ENCODE measurements at places on chromosomes 7 and 10.

- DNase-seq, result no peak
Observed at GRCh38 chr10:19892677-19893076, 76.4 kb downstream of the PLXDC2 start.

DNA sequence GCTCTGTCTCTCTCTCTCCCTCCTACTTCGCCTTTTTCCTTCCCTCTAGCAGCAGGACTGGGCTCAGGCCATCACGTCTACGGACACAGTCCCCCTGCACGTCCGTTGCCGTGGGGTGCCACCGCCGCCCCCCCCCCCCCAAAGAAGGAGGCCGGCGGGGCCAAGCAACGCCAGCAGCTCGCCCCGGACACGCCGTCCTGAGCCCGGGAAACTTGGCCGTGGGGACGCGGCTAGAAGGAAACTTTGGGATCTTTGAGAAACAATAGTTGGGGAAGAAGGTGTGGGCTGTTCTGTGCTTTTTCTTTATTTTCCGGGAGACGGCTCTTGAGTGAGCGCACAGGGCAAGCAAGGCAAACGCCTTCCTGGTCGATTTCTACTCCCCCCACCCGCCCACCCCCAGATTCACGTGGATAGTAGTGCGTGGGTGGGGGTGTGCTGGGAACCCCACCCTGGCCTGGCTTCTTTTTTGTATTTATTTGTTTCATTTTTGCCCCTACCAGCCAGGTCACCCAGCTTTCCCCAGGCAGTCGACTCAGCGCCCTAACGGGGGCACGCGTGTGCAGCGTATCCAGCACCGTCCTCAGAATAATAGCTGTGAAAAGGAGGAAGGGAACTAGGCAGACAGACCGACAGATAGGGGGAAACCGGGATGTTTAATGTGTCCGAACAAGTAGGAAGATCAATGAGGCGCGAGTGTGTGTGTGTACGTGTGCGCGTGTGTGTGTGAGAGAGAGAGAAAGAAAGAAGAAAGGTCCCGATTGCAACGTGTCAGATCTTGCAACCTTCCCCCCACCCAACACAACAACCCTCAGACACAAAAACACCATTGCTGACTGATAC is 1.4 kb downstream of the MXI1 start:
- DNase-seq, result no peak

DNA sequence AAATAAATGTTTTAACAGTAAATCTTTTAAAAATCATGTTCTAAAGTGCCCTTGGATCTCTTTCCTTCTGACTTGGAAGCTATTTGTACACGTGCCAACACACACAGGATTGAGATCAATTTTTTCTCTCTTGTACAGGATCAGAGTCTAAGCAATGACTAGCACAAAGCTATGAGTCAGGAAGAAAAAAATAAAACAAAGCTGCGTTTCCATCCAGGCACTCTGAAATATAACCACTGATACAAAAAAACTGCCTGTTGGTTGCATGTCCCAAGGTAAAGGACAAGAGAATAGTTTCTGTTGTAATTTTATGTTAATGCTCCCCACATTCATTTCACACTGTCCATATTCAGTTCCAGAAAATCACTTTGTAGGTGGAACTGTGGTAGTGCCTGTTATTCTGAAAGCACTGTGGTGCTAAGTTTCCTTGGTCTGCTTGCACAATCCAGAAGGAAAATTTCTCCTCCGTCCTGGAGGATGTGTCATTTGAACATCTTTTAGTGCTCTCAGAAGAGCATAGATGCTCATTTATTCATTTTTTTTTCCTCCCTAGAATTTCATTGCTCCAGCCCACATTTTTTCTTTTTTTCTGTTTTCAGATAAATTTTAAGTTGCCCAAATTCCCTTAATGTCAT is 113.4 kb downstream of the PLXDC2 start:
- no peak for DNase-seq

GRCh38 chr10:128499486-128499885 is 373.3 kb upstream of the MKI67 start:
- DNase-seq, result no peak

- DNase-seq, result no peak
Observed at GRCh38 chr7:24707988-24708615, 49.2 kb downstream of the GSDME start.

DNA sequence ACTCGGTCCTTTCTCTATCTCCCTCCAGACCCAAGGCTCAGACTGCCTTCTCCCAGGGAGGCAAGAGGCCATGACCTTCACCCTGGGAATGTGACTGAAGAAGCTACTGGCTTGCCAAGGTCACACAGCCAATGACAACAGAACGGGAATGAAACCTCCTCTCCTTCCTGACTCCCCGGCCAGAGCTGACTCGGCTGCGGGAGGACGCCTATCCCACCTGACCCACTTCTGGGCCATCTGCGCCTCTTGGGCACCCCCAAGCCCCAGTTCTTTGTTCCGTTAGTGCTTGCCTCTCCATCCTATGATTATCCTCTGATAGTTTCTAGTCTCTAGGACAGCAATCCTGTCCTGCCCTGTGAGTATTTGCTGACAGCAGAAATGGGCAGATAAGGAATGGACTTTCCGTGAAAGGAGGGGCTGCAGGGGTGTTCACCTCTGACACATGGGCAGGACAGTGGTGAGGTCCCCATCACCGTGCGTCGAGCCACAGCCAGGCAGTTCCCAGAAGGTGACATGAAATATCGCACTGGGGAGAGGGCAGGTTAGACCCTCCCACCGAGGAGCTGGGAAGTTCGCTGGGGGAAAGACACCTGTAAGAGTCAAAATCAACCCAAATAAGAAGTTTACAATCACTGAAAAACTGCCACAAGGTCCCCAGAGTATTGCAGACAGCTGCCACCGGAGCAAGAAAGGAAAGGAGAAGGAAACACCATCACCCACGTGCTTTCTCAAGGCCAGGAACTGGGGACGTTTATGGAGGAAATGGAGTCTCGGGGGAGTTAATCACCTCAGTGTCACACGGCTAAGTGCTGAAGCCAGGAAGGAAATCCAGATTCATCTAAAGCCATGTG is 63.0 kb downstream of the INSIG1 start:
- no peak for DNase-seq

GRCh38 chr10:44477046-44477425 is 92.1 kb upstream of the CXCL12 start:
- no peak for DNase-seq

DNA sequence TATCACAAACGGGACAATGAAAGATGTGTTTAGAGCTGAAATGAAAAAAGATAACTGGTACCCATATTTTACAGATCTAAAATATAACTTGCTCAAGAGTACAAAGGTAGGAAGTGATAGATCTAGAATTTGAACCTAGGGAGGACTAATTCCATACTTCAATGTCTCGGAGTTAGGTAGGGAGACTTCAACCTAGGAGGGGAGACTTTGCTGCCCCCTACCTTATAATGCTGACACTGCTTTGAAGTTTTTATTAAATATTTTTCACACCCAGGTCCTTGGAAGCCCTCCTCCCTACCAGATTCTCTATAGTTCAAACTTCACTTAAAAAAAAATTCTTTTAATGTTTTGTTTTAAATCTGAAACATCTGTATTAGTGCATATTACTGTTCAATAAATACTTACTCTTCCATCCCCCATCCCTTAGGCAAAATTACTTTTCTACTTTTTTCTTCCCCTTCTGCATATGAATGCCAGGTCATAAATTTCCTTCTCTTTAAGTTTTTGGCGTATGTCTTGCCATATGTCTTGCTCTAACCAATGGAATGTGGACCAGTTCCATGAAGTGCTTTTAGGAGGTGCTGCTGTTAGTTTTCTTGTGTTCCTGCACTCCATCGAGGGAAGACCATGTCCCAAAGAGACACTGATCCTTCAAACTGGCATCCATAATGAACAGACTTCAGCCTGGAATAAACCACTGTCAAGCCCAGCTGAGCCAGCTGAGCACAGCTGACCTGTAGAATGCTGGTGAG is 57.8 kb downstream of the MICU1 start:
- no peak for DNase-seq

GRCh38 chr7:157076466-157076865 is 62.3 kb upstream of the UBE3C start:
- no peak for DNase-seq

DNA sequence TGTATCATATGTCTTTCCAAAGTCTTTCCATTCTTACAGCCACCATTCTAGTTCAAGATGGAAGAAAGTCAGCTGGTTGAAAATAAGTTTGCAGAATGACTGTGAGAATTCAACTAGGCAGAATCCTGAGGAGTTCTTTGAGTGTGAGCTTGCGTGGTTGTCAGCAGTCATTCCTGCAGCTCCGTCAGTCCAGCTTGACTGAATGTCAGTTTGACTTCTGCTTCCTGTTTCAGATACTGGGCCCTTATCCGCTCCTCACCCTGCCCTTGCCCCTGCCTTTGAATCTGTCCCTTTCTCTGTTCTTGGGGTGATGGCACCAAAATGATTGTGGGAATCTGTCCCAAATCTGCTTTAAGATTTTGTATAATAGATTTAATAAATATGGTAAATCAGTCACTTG is 27.8 kb downstream of the SLC26A5 start:
- no peak for DNase-seq

- DNase-seq, result no peak
Observed at GRCh38 chr10:82289945-82290344, 415.0 kb downstream of the NRG3 start.

DNA sequence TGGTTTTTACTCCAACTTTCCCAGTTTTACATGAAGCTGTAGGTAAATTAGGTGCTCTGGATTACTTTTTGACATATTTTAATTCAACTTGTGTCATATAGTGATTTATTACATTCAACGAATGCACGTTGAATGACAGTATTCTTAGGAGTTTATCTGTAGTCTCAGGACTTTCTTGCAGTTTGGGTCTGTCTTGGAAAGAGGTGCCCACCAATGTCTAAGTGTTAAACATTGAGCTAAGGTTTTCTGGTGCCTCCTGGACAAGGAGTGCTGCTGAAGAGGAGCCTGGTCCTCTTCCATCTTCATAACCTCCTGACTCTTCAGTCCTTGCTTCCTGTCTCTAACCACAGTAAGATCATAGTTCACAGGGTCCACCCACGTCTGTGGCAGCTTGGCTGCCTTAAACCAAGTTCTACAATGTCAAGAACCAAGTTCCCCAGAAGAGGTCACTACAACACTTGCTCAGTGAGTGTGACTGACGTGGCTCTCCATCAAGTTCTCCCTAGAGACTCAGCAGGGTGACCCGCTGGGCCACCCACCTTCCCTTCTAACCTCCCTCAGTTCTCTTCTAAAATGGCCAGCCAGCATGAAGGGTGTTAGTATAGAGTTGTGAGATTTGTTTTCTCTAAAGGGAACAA is 6.1 kb downstream of the NPY start:
- no peak for DNase-seq

GRCh38 chr7:29255906-29256692 is 61.5 kb downstream of the CHN2 start:
- DNase-seq, result no peak

- DNase-seq, result no peak
Observed at GRCh38 chr10:110547139-110547761, 20.2 kb upstream of the SMC3 start.

DNA sequence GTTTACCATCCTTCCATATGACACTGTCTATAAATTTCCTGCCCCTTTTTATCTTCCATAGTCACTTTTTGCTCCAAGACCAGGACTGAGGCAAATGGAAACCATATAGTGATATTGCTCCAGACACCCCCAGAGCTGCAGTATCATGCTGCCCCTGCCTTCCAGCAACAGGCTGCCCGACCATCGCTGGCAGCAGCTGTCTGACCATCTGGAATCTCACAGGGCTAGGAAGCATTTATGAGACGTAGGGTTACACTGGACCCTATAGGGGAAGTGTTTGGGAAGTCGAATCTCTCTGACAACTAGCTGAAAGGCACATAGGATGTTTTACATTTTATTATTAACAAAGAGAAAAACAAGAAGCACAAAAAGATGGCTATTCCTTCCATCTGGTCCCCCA is 19.4 kb downstream of the ENO4 start:
- DNase-seq, result no peak

- no peak for DNase-seq
Observed at GRCh38 chr10:128000471-128001362, 93.8 kb downstream of the PTPRE start.

DNA sequence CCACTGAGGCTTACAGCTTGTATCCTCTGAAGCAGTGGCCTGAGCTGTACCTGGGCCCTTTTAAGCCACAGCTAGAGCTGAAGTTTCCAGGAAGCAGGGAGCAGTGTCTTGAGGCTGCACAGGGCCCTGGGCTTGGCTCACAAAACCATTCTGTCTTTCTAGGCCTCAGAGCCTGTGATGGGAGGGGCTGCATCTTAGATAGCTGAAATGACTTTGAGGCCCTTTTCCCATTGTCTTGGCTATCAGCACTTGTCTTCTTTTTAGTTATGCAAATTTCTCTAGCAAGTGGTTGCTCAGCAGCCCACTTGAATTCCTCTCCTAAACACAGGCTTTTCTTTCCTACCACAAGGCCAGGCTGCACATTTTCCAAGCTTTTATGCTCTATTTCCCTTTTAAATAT is 864.2 kb downstream of the REEP3 start:
- no peak for DNase-seq

- DNase-seq, result no peak
Observed at GRCh38 chr10:121085367-121085766, 234.2 kb downstream of the WDR11 start.

GRCh38 chr7:38330039-38330438 is 56.6 kb upstream of the TARP start:
- DNase-seq, result no peak

DNA sequence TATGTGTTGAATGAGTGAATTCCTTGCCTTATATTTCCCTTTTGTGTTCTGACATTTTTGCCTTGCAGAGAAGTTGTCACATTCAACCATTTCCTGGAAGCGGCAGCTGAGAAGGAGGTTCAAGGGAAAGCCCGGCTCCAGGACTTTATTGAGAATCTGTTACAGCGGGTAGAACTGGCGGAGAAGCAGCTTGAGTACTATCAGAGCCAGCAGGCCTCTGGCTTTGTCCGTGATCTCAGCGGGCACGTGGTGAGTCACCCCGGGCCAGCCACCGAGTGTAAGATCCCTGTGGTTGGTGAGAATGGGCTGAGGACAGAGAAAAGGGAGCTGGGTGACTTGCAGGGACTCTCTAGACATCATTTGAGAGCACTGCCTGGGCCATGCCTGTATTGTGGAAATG is 14.2 kb downstream of the ZNF365 start:
- no peak for DNase-seq

GRCh38 chr7:46725838-46726237 is 804.8 kb upstream of the IGFBP3 start:
- DNase-seq, result no peak

GRCh38 chr10:125709553-125710474 is 9.7 kb upstream of the EDRF1 start:
- DNase-seq, result no peak

GRCh38 chr10:116371737-116372136 is 47.5 kb downstream of the CCDC172 start:
- DNase-seq, result no peak

- DNase-seq, result no peak
Observed at GRCh38 chr7:28858206-28858605, 99.9 kb downstream of the TRIL start.

GRCh38 chr10:122515588-122516231 is 44.8 kb upstream of the DMBT1 start:
- no peak for DNase-seq

All from thoracic aorta (tissue), 2 donors.